ENCODE measurements at places on chromosomes 4 and X.

DNA sequence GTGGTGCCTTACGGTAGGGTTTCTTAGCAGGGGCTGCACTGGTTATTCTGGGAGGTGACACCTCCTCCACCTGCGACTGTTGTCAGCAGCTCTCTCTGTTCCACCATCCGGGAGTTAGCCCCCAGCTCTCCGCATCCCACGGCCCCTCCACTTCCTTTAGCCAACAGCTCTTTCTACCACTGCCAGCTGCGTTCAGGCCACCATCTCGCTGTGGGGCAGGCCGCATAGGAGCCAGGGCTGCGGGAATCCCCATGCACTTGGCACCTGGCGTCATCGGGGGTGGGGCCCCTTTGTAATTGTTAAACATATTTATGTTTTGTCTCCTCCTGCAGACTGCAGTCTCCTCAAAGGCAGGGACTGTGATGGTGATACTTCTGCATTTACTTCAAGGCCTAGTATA is 480.2 kb downstream of the SMARCA1 start:
- DNase-seq: no peak

GRCh38 chr4:55912249-55912648 is 36.5 kb upstream of the CEP135 start:
- DNase-seq: no peak

GRCh38 chr4:123651066-123651465 is 254.5 kb downstream of the SPRY1 start:
- no peak for DNase-seq

DNA sequence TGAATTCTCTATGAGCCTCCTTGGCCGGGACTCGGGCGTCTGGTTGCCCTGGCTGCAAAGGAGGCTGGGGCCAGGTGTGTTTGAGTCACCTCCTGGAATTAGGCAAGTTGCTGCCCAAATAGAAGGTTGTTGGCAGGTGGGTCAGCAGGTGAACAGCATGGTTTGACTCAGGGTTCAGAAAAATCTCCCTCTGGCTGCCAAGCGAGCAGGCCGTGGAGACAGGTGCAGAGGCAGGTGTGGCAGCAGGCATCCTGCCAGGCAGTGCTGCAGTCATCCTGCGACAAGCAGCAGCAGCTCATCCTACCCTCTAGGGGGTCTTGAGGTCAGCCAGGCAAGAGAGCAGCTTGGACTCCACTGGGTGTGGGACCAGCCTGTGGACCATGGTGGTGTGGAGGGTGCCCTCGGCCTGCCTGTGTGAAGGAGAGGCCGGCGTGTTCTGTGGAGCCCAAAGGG is 8.2 kb downstream of the MSANTD1 start:
- DNase-seq: no peak

DNA sequence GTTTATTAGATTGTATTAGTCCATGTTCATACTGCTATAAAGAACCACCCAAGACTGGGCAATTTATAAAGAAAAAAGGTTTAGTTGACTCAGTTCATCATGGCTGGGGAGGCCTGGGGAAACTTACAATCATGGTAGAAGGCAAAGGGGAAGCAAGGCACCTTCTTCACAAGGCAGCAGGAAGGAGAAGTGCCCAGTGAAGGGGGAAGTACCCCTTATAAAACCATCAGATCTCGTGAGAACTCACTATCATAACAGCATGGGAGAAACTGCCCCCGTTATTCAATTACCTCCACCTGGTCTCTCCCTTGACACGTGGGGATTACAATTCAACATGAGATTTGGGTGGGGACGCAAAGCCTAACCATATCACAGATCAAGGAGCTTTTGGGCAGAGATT is 8.1 kb upstream of the HSD17B13 start:
- no peak for DNase-seq

GRCh38 chrX:69031181-69031580 is 134.1 kb downstream of the PJA1 start:
- DNase-seq: no peak

All from CD4-positive, alpha-beta T cell treated with Interleukin-1 beta for 1 hour (primary cell).